ENCODE measurements at places on chromosomes 13 and 19. TPM values are rescaled to one million over a fixed set of nuclear protein-coding genes. Genes with fewer than 3 reads are reported as not detected.

The ADGRE2 gene
- 0.25 TPM for polyA plus RNA-seq

The S1PR2 gene
- 3.5 TPM for polyA plus RNA-seq

The IGFL3 gene
- not detected for polyA plus RNA-seq

The PSG7 gene
- not detected for polyA plus RNA-seq

The C1QTNF9 gene
- 1.8 TPM for polyA plus RNA-seq

The CCDC8 gene
- 28.8 TPM for polyA plus RNA-seq

The FFAR2 gene
- 0.11 TPM for polyA plus RNA-seq

The SAFB gene
- 48.4 TPM for polyA plus RNA-seq

The CDX2 gene
- not detected for polyA plus RNA-seq

The CD209 gene
- 0.68 TPM for polyA plus RNA-seq

The FXYD3 gene
- 5.2 TPM for polyA plus RNA-seq

The B3GNT3 gene
- not detected for polyA plus RNA-seq

The F2RL3 gene
- 3.0 TPM for polyA plus RNA-seq

The NECTIN2 gene
- 44.2 TPM for polyA plus RNA-seq

The LGALS14 gene
- polyA plus RNA-seq = not detected

The ODAD3 gene
- 1.1 TPM for polyA plus RNA-seq

The EBI3 gene
- 0.70 TPM for polyA plus RNA-seq

The SOX1 gene
- polyA plus RNA-seq = not detected

The LRRC25 gene
- 1.5 TPM for polyA plus RNA-seq

The MEX3D gene
- polyA plus RNA-seq = 4.4 TPM

The URAD gene
- not detected for polyA plus RNA-seq

The DPY19L3 gene
- 3.2 TPM for polyA plus RNA-seq

The FCGBP gene
- 2.1 TPM for polyA plus RNA-seq

The IPO5 gene
- 25.8 TPM for polyA plus RNA-seq

The CCDC70 gene
- 0.07 TPM for polyA plus RNA-seq

The POLR2E gene
- polyA plus RNA-seq = 179 TPM

The JSRP1 gene
- polyA plus RNA-seq = 0.75 TPM

The BRME1 gene
- 0.48 TPM for polyA plus RNA-seq

The OR7D2 gene
- polyA plus RNA-seq = not detected

The IZUMO1 gene
- 0.34 TPM for polyA plus RNA-seq

The SIGLEC5 gene
- not detected for polyA plus RNA-seq

The CA11 gene
- 16.6 TPM for polyA plus RNA-seq

The CSNK1A1L gene
- polyA plus RNA-seq = not detected

The PLVAP gene
- polyA plus RNA-seq = 81.7 TPM

The RFX2 gene
- polyA plus RNA-seq = 8.2 TPM

The TOMM40 gene
- polyA plus RNA-seq = 38.5 TPM

The KIR2DL4 gene
- polyA plus RNA-seq = 0.07 TPM

The HCN2 gene
- polyA plus RNA-seq = 19.3 TPM

The GPALPP1 gene
- polyA plus RNA-seq = 8.2 TPM

The ZNF382 gene
- 3.9 TPM for polyA plus RNA-seq

The ANKLE1 gene
- polyA plus RNA-seq = 0.18 TPM

All from right cardiac atrium (tissue), 5 donors.